Panc1 (cell line): ENCODE measurements at places on chromosomes 2 and 18. TPM values are rescaled to one million over a fixed set of nuclear protein-coding genes. Genes with fewer than 3 reads are reported as not detected.

Gene CHRNA1
- not detected for total RNA-seq

Gene POTEE
- 1.1 TPM for total RNA-seq

Gene ARHGAP28
- total RNA-seq: 0.41 TPM

- DNase-seq: no peak
Observed at GRCh38 chr2:149080099-149080498, 41.6 kb downstream of the LYPD6B start.
